H4 (cell line): ENCODE measurements at places on chromosomes 5 and 9. TPM values are rescaled to one million over a fixed set of nuclear protein-coding genes. Genes with fewer than 3 reads are reported as not detected.

GRCh38 chr5:39638813-39639212 is 214.0 kb upstream of the DAB2 start:
- DNase-seq: no peak

- DNase-seq: no peak
Measured at GRCh38 chr5:75653521-75653920, 42.3 kb downstream of the ANKDD1B start.

- DNase-seq: no peak
Measured at GRCh38 chr5:81544351-81545018, 150.6 kb upstream of the ACOT12 start.

DNA sequence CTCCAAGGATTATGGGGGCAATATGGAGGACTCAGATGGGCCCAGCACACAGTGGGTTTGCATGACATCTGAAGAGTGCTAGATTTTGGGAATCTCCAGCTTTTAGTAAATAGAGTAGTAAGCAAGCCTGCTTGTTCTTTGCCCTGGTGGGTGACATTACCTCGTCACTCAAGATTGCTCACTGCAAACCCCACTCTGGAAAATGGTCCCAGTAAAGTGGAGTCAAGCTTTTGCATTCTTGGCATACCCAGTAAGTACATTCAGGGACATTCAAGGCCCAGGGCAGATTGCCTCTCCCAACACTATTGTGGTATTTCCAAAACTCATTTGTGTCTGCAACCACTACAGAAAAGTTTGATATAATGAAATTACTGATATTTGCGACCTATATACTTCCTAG is 118.5 kb downstream of the INVS start:
- DNase-seq: no peak

- DNase-seq: no peak
Measured at GRCh38 chr9:36492865-36493264, 79.8 kb upstream of the MELK start.

DNA sequence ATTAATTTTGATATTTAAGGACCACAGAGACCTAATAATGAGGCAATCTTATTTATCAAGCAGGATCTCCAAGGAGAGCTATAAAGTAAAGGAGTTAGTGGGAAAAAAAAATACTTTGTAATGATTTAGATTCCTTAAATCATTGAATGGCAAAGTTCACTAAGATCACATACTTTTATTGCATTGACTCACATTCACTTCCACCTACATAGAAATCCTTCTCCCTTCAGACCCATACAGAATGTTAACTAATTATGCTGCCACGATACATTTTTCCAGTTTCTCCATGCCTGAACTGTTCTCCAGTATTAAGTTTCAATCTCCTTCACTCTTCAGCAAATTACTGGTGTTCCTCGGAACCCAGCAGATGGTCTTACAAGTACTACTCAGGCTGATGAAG is 388.7 kb downstream of the EFNA5 start:
- no peak for DNase-seq

- no peak for DNase-seq
Measured at GRCh38 chr9:69578026-69578425, 94.1 kb downstream of the APBA1 start.

DNA sequence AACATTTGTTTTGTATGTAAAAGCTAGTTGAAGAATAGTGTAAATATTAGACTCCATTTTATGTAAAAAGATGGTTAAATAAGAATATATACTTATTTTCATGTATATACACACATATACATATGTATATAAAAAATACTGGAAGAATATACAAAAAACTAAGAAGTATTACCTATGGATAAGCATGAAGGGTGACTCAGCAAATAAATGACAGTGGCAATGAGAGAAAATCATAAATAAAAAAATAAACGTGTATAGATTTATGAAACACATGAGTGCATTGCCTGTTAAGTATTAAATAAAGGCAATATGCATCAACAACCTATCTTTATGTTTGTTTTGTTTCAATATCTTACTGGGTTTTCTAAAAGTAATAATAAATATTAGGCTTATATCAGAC is 435.3 kb downstream of the CYLC2 start:
- DNase-seq: no peak

DNA sequence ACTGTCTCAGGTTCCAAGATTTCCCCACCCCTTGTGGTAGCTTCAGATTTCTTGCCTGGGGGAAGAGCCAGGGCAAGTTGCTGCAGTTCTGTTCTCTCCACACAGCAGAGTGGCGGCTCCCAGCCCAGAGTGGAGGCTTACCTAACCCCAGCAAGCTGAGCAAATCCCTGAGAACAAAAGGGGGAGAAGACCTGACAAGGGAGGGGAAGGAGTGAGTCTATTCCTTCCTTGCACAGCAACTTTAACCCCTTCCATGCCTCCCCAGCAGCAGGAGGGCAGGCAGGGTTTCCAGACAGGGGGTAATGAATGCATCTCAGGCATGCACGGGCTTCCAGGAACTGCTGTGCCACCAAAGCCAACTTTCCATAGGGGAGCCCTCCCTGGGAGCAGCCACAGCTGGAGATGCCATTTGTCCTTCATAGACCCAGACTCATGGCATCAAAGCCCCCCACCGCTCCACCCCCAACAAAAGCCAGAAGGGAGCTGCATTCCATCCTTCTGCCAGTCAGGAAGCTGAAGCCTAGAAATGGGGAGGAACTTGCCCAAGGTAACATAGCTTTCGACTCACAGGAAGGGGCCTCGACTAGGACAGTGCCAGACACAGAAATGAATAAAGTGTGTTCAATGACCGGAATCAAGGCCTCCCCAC is 28.8 kb upstream of the FAT2 start:
- DNase-seq: no peak

- DNase-seq: no peak
Measured at GRCh38 chr9:136052991-136053756, 41.9 kb downstream of the NACC2 start.

DNA sequence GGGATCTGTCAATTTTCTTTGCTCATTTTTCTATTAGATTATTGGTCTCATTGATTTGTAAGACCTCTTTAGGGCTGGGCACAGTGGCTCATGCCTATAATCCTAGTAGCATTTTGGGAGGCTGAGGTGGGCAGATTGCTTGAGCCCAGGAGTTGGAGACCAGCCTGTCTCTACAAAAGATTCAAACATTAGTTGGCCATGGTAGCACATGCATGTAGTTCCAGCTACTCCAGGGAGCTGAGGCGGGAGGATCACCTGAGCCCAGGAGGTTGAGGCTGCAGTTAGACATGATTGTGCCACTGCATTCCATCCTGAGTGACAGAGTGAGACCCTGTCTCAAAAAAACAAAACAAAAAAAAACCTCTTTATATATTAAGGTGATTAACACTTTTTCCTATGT is 6.4 kb upstream of the SHROOM1 start:
- no peak for DNase-seq

- peak; percentile 75 for DNase-seq
Measured at GRCh38 chr5:115069087-115069968, 100.4 kb downstream of the TRIM36 start.

DNA sequence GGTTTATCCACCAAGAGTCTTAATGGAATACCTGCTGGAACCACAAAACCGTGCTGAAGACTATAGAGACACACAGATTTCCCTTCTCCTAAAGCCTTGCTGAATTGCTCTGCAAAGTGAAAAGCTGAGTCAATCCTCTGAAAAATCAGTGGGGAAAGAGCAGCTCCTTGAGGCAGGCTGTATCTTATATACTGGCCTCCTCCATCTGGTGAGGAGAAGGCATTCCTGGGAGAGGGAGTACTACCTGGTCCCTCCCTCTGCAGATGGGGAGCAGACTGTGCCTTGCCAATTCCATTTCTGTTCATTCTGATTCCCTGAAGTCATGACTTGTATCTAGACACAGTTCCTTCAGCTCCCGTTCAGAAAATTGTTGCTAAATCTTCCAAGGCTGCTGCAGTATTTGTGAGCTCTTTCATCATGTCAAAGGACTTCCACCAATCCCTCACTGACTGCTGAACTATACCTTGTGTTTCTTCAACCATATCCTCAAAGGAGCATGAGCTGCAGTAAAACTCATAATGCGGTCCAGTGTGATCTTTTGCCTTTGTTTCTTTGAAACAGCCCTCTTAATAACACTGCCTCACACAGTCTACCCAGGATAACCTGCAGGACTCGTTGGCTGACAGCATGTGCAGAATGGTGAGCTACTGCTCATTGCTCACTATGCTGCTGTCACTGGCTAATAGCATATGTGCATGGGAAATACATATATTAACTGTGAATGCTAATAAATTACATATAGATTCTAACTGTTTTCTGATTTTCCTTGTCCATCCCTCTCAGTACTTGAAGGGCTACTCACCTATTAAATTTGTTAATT is 84.5 kb downstream of the FOXD1 start:
- DNase-seq: no peak

- no peak for DNase-seq
Measured at GRCh38 chr5:141816598-141817399, 61.4 kb downstream of the PCDH1 start.

Gene PCDHA12
- total RNA-seq: 0.21 and 0.60 TPM in 2 replicates

Gene GALT
- total RNA-seq: 14.9 and 25.8 TPM in 2 replicates

Gene ELOVL7
- total RNA-seq: 8.6 and 10.4 TPM in 2 replicates

Gene TAF11L11
- total RNA-seq: not detected in 2 replicates

Gene IFNB1
- total RNA-seq: not detected in 2 replicates

Gene BAAT
- not detected in 2 replicates for total RNA-seq

Gene IER5L
- 12.9 and 24.3 TPM in 2 replicates for total RNA-seq

Gene EQTN
- not detected in 2 replicates for total RNA-seq

Gene ACTBL2
- 6.7 and 7.0 TPM in 2 replicates for total RNA-seq

Gene NR2F1-AS1
- total RNA-seq: 5.2 and 10.4 TPM in 2 replicates

Gene NTRK2
- 0.10 and 0.39 TPM in 2 replicates for total RNA-seq

Gene ZFP37
- total RNA-seq: 2.3 and 2.4 TPM in 2 replicates
